Activated CD4-positive, alpha-beta T cell treated with anti-CD3 and anti-CD28 coated beads, Interleukin-2, amount 10 ng/mL, durations not matched to agents 7 days and 5 days (primary cell): ENCODE measurements at places on chromosomes 5 and 9.

DNA sequence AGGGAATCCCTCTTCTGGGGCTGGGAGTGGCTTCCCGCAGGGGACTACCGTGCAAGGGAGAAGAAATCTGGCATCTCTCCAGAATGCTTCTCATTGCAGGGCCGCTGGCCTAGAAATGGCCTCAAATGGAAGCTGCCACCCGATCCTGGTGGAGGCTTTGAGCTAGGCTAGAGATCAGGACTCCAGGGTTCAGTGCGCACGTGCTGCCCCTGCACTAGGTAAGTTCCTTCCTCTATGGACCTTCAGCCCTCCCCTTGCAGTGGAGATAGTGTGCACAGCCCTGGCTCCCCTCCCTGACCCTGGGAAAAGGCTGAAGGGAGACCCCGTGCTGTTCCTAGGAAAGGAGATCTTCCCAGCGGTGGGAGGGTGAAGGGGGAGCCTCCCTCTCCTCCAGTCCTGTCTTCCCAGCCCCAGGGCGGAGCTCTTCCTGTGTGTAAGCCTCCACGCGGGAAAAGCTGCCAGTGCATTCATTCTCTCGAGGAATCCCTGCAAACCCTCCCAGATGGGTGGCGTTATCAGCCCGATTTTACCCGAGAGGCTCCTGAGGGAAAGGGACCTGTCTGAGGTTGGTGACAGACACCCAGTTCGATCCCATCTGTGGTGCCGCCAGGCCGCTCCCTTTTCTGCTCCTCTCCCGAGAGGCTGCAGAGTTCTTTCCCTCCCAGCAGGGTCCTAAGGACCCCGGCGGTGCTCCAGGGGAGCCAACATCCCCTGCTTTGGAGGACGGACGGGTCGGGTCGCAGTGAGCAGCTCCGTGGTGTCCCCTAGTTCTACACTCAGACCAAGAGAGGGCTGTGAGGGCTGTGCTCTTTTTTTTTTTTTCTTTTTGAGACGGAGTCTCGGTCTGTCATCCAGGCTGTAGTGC, 1.4 kb upstream of the CERCAM start:
- H3K27ac ChIP-seq, result no peak overlapping the region

DNA sequence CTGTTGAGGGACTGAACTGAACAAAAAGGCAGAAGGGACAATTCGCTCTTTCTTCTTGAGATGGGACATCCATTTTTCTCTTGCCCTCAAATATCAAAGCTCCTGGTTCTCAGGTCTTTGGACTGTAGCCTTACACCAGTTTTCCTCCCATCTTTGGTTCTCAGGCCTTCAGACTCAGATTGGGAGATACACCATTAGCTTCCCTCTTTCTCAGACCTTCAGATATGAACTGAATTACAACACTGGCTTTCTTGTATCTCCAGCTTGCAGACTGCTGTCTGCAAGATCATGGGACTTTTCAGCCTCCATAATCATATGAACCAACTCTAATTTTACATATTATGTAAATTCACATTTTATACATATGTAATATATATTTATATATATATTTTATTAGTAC, 12.6 kb upstream of the CCNG1 start:
- H3K4me3 ChIP-seq, result no peak overlapping the region
- no peak overlapping the region for H3K27ac ChIP-seq
- H3K36me3 ChIP-seq, result no peaks in the 10 kb centered on the region
- no peak for DNase-seq
- peaks cover 5% of the 10 kb centered on the region for H3K4me1 ChIP-seq

DNA sequence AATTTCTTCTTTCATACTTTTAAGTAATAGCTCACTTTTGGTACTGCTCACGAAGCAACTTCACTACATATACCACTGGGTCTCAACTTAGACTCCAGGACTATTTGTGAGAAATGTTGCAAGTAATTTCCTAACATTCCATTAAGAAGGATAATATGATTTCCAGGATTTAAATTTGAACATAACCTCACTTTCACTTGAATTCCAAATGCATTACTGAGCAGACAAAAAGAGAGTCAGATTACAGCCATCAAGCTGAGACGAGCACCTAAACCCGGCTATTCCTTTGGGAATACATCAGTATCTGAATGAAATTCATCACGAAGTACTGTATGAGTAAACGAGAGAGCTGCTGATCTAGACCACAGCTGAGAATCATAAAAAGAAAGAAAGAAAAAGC, 47.3 kb downstream of the LIFR start:
- no peaks in the 10 kb centered on the region for H3K36me3 ChIP-seq
- H3K27me3 ChIP-seq, result peaks cover 18% of the 10 kb centered on the region
- H3K4me1 ChIP-seq, result no peaks in the 10 kb centered on the region
- no peak for DNase-seq
- no peak overlapping the region for H3K4me3 ChIP-seq

- no peak overlapping the region for H3K4me3 ChIP-seq
- peaks cover 1% of the 10 kb centered on the region for H3K27me3 ChIP-seq
- no peaks in the 10 kb centered on the region for H3K36me3 ChIP-seq
- no peak for DNase-seq
- H3K27ac ChIP-seq, result no peak overlapping the region
Measured at GRCh38 chr5:127870914-127871313, 167.7 kb downstream of the CCDC192 start.
